ENCODE measurements at places on chromosomes 4 and X.
A peak's percentile ranks its signal among the peaks of the same experiment; 100 is the strongest.

DNA sequence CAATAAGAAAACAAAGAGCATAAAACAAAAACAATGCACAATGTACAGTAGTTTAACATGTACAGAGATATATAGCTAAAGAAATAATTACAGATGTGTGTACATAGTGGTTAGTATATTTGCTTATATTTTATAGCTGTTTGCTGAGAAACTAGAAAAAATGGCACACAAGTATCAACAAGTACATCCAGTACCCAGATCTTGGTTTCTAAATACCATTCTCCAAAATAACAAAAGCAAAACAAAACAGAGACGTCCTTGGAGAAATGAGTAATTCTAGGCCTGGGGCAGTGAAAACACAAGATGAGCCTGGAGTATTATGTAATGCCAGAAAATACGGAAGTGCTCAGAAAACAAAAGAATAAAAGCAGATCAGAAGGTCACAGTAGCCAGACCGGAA lies 189.6 kb downstream of the TMEM47 start:
- DNase-seq: no peak

DNA sequence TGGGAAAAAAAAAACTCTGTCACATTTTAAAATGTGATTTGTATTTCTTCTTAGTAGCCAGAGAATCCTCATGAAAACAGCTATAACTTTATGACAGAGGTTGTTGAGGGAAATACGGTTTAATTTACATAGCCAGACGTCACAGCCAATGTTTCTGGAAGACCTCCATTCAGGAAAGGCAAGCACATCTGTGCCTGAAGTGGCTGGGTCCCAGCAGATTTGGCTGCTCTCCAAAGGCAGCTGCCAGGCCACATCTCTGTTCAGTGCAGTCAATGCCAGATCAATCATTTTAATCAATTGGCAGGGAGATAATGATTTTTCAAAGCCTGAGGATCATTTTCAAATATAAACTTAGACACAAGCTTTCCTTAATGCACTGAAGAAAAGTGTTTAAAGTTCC lies 86.5 kb upstream of the ZIC3 start:
- DNase-seq: no peak

DNA sequence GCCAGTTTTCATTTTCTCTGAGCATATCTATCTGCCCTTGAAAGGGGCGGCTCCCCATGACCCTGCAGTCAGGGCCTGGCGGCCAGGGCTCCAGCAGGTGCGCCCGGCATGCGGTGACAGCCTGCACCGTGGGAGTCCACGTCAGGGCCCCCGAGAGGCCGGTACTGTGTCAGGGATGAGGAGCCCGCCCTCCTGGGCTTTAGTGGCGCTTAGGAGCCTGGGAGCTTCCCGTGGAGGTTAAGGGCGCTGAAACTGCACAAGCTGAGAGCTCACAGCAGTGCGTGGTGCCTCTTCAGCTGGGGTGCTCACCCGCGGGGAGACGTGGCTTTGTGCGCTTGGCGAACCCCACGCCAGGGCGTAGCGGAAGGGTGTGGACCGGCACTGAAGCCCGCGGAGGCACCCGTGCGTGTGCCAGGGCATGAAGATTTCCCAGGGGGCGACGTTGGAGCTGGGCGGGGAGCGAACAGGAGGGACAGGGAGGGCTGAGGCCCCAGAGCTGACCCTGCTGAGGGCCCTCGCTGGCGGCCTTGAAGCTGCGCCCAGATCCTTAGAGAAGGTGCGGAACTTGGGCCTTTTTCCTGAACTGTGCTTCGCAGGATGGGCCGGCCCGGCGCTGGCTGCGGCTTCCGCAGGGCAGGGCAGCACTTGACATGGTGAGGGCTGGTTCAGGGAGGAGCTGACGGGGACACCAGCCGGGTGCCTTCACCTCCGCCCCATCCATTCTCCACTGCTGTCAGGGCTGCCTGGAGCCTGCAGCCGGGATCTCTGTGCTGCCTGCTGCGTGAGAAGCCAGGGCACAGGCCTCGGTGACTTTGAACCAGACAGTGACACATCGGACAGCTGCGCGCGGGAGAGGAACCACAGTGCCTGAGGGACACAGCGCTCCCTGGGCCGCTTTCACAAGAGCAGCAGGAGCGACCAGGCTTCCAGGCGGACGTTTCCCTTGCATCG lies 32.9 kb downstream of the HTT-AS start:
- peak; percentile 10 for DNase-seq

DNA sequence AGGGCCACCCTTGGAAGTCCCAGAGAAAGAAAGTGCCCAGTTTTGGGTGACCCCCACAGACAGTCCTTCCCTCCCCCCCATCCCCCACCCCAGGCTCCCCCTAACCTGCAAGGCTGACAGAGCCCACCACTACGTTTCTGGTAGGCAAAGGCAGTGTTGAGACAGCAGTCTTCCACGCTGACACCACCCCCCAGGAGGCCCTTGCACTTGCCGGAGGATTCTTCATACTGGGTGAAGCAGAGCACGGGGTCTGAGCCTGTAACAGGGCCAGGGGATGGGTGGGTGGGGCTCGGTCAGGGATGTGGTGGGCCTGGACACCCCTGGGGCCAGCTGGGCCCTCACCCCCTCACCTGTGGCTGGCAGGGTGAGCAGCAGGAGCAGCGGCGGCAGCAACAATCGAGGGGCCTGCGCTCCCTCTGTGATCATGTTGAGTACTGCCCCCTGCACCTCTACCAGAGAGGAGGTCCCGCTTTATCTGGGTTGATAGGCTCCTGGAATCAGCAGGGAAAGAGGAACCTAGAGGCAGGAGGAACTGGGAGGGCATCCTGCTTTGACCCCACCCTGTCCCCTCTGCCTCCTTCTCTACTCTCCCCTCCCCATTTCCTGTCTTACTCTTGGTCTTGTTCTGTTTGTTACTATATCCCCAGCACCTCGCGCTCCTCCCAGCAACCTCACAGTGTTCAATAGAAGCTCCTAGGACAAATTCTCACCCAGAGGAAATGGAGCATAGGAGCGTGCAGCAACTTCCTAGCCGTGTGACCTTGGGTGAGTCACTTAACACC lies at the start of gene CFP:
CFP (minus strand) TSS at position 512 of the 782 bp plus-strand sequence; CDS start at position 426, 86 bp downstream.
- DNase-seq: no peak

DNA sequence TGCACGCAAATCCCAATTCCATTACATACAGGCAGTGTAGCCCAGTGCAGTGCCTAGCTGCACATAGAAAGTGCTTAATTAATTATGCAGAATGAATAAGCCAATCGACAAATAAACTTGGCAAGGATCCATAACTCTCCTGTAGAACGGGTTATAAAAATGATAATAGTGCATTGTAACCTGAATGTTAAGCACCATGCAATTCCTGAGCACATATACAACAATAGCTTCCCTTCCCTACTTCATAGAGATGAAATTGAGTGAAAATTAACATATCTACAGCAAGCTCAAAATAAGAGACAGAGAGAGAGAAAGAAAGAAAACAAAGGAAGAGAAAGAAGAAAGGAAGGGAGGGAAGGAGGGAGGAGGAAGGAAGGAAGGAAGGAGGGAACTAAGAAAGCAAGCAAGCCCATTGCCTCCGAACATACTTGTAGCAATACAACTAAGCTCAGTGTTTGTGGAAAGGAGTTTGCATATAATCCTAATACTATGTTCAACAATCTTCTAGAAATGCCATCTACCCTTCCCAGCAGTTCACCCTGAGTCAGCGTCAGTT lies 1074.0 kb upstream of the LCORL start:
- DNase-seq: no peak

GRCh38 chrX:32126997-32127396 lies 1055.2 kb upstream of the FTHL17 start:
- no peak for DNase-seq

DNA sequence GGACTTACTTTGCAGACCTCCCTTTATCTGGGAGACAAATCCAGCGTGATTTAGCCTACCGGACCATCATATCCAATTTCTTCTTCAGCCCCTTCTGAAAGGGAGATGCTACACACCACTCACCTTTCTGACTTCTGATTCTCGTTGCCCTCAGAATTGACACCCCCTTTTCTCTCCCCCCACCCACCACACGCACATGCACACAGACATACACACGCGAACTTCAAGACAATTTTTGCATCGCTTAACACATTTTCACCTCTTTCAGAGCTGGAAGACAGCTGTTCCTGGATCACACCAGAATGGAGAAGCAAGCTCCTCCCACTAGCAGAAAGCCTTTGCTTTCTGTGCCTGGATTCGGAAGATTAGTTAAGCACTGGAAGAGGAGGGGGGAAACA lies 1.0 kb upstream of the SNCA start:
- peak; percentile 19 for DNase-seq

DNA sequence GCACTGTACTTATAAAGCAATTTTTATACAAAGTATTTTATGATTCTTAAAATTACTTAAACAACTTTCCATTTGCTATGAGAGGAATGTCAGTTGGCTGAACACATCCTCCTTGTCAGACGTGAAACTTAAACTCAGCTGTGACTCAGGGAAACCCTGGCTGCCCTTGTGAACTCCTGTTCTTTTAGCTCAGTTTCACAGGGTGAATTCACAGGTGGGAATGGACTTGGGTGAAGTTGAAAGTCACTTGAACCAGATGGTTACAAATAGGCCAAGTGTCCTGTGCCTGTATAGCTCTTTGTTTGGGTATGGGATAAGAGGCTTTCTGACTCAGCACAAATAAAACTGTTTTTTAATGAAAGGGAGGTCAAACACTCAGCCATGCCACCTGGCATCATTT lies 67.4 kb upstream of the FAM47B start:
- no peak for DNase-seq

GRCh38 chrX:36957425-36958328 lies 50.5 kb upstream of the FAM47C start:
- no peak for DNase-seq
